ENCODE measurements at places on chromosomes 3 and 15.

- DNase-seq, result no peak
Measured at GRCh38 chr3:158563076-158563475, 7.9 kb upstream of the MLF1 start.

GRCh38 chr3:81161100-81161499 lies 600.3 kb downstream of the GBE1 start:
- DNase-seq, result no peak

DNA sequence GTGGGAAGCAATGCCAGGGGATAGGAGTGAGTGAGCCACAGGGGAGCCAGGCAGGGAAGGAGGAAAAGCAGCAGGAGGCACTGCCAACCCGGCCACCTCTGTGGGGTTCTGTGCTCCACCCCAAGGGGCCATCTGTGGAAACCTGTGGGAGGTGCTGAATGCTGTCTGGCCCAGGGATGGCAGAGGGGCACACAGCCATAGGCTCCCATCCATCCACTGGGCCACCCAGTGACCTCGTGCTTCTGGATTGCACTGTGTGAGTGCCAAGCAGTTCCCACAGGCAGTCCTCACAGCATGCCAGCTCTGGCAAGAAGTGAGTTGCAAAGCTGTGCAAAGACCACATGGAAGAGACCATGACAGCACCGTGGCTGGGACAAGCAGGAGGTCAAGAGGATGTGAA lies 27.5 kb downstream of the DNAJB8 start:
- DNase-seq, result peak; percentile 59

- DNase-seq, result no peak
Measured at GRCh38 chr15:99157456-99157855, 52.6 kb downstream of the SYNM start.

- DNase-seq, result no peak
Measured at GRCh38 chr3:152910211-152910610, 75.3 kb downstream of the P2RY1 start.

GRCh38 chr15:61750271-61751084 lies 309.8 kb downstream of the VPS13C start:
- no peak for DNase-seq

All from NCI-H226 (cell line).